ENCODE measurements at places on chromosomes 12 and 14.

DNA sequence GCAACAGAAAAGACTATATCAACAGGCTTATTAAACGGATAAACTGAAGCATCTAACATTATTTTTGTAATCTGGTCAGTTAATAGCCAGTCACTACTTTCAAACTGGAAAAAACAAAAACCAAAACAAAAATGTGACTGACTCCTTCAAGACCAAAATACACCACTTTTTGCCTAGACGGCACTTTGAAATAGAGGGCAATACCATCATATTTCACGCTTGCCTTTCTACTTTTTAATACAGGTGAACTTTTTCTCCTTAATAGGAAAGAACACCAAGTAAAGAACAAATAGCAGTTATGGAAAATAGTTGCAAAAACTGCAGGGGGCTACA, 550 bp upstream of the NUP107 start:
- peak; percentile 20 for DNase-seq

- no peak for DNase-seq
Observed at GRCh38 chr14:105409364-105409763, 10.3 kb upstream of the MTA1 start.

- DNase-seq = no peak
Observed at GRCh38 chr12:19496219-19496878, 57.1 kb downstream of the AEBP2 start.

- DNase-seq = no peak
Observed at GRCh38 chr14:49858383-49858782, 5.8 kb upstream of the NEMF start.

- no peak for DNase-seq
Observed at GRCh38 chr12:130658145-130658911, 57.8 kb downstream of the RIMBP2 start.
